ENCODE measurements at places on chromosomes 4 and X. TPM values are rescaled to one million over a fixed set of nuclear protein-coding genes. Genes with fewer than 3 reads are reported as not detected.

TEX13B gene
- not detected for total RNA-seq

LDB2 gene
- 26.5 TPM for total RNA-seq

HELT gene
- total RNA-seq, result not detected

PCDH7 gene
- 6.6 TPM for total RNA-seq

CXCL13 gene
- total RNA-seq, result not detected

TMEM47 gene
- 24.6 TPM for total RNA-seq

GRCh38 chr4:110623718-110624397 is 981 bp upstream of the PITX2 start:
- no peak for DNase-seq
- peaks cover 99% of the 10 kb centered on the region for H3K27me3 ChIP-seq
- no peak overlapping the region for H3K4me3 ChIP-seq
- no peaks in the 10 kb centered on the region for H3K36me3 ChIP-seq

DNA sequence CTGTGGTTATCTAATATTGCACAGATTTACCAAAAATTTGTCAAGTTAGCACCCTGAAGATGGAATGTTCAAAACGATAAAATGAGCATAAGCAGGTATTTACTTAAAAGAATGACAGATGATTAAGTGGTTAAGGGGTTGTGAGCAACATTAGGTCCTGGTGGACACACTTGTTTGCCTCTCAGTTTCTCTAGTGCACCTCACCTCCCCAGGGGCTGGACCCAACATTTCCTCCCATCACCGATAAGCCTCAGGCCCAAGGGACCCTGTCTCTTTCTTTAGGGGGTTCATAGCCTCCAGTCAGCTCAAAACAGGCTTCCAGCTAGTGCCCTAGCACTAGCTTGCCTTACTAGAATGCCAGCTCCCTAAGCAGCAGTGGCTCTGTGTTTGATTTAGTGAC is 88.0 kb downstream of the ATP11C start:
- no peak overlapping the region for H3K27ac ChIP-seq
- no peaks in the 10 kb centered on the region for H3K36me3 ChIP-seq
- H3K27me3 ChIP-seq, result no peaks in the 10 kb centered on the region
- no peak for DNase-seq
- H3K4me3 ChIP-seq, result no peak overlapping the region
- H3K4me1 ChIP-seq, result no peaks in the 10 kb centered on the region

DNA sequence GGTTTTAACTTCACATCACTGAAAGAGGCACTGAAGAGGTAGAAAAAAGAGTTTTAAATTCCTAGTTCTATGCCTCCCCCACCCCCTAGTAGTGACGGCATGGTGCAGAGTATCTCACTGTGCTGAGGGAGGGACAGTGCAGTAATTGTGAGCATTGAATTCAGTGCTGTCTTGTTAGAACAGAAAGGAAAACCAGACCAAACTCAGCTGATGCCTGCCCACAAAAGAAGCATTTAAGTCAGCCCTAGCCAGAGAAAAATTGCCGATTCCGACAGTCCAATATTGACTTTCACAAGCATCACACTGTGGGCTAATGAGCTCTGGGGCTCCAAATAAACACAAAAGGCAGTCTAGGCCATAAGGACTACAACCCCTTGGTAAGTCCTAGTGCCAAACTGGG is 417.7 kb downstream of the AR start:
- H3K27me3 ChIP-seq, result peaks cover 15% of the 10 kb centered on the region
- no peaks in the 10 kb centered on the region for H3K36me3 ChIP-seq
- H3K4me3 ChIP-seq, result no peak overlapping the region
- DNase-seq, result no peak
- H3K4me1 ChIP-seq, result no peaks in the 10 kb centered on the region
- H3K27ac ChIP-seq, result no peak overlapping the region

DNA sequence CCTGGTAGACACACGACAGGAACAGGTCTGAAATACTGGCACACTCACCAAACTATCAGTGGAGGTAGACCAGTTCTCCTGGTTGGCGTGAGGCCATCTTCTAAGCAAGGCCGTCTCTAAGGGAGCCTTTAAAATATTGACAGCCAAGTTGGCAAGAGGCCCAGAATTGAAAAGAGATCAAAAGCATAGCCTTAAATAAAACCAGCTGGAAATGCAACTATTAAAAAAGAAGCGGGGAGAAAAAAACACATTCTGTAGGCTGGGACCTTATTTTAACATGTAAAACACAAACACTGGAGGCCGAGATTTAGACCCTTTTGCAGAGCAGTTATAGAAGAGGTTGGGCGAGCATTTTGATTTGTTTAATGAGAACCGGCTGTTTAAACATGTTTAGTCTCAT is 233.0 kb upstream of the CLNK start:
- H3K4me3 ChIP-seq, result no peak overlapping the region
- H3K27ac ChIP-seq, result no peak overlapping the region

DNA sequence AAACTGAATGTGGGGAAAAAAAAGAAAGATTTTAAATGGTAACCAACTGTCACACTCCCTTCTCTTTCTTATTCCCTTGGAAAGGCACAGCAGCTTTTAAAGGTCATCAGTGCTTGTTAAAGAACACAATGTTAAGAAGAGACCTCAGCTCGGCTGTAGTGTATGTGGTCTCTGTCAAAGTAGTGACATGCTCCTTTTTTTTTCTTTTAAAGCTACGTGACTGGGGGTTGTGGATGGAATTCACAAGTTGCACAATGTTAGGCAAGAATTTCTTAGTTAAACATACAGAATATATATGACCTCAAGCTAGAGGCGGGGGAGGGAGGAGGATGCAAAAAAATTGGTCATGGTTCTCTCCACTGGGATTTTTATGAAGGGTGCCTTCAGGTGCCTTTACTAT is 45.6 kb downstream of the OCRL start:
- H3K36me3 ChIP-seq, result no peaks in the 10 kb centered on the region
- H3K27ac ChIP-seq, result no peak overlapping the region
- no peaks in the 10 kb centered on the region for H3K4me1 ChIP-seq
- H3K27me3 ChIP-seq, result no peaks in the 10 kb centered on the region
- no peak for DNase-seq
- no peak overlapping the region for H3K4me3 ChIP-seq

- no peak overlapping the region for H3K27ac ChIP-seq
- no peaks in the 10 kb centered on the region for H3K36me3 ChIP-seq
- H3K4me1 ChIP-seq, result no peaks in the 10 kb centered on the region
- H3K27me3 ChIP-seq, result no peaks in the 10 kb centered on the region
- H3K4me3 ChIP-seq, result no peak overlapping the region
- DNase-seq, result peak; percentile 55
Observed at GRCh38 chrX:15349046-15349445, 13.7 kb upstream of the PIGA start.

- H3K27me3 ChIP-seq, result no peaks in the 10 kb centered on the region
- H3K27ac ChIP-seq, result no peak overlapping the region
- H3K36me3 ChIP-seq, result no peaks in the 10 kb centered on the region
- peak overlapping the region; percentile 0 for H3K4me3 ChIP-seq
Observed at GRCh38 chrX:32448320-32448719, 763.0 kb downstream of the DMD start.

- no peak for DNase-seq
- H3K27ac ChIP-seq, result no peak overlapping the region
- H3K4me3 ChIP-seq, result no peak overlapping the region
- H3K27me3 ChIP-seq, result no peaks in the 10 kb centered on the region
- H3K36me3 ChIP-seq, result no peaks in the 10 kb centered on the region
- no peaks in the 10 kb centered on the region for H3K4me1 ChIP-seq
Observed at GRCh38 chr4:117326091-117326490, 240.7 kb upstream of the TRAM1L1 start.

DNA sequence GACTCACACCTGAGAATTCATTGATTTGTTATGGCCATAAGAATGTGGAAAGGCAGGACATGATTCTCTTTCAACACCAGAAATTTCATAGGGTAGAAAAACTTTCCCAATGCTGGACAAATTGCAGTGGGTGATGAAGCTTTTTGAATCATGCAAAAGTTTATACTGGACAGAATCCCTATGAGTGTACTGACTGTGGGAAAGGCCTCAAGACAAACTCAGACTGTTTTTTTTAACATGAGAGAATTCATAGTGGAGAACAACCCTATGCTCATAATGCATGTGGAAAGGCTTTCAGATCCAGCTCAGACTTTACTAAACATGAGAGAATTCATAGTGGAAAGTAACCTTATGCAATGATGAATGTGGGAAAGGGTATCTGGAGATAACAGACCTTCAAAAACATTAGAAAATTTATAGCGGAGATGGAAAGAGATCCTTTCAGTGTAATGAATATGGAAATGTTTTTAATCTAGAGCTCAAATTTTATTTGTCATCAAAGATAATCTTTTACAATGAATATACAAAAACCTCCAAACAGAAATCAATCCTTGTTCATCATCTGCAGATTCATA is 36.2 kb upstream of the MAGED1 start:
- no peak for DNase-seq
- no peak overlapping the region for H3K27ac ChIP-seq
- no peak overlapping the region for H3K4me3 ChIP-seq
- no peaks in the 10 kb centered on the region for H3K36me3 ChIP-seq
- no peaks in the 10 kb centered on the region for H3K4me1 ChIP-seq

DNA sequence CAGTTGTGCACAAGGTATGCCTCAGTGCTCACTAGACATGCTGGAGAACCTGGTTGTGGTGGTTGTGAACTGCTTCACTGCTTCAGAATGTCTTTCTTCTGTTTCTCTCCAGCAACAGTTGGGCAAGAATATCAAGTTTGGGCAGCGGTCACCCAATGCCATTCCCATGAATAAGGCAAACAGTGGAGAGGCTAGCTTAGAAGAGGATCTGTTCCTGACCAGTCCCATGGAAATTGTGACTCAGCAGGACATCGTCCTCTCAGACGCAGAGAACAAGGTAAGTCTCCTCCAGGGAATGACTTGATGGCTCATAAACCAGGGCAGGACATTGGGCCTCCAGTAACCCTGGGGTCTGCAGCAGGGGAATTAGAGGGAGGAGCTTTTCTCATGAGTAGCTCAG is 79.9 kb downstream of the AASDH start:
- no peaks in the 10 kb centered on the region for H3K4me1 ChIP-seq
- DNase-seq, result no peak
- H3K27me3 ChIP-seq, result no peaks in the 10 kb centered on the region
- H3K4me3 ChIP-seq, result no peak overlapping the region

- no peaks in the 10 kb centered on the region for H3K36me3 ChIP-seq
- H3K4me3 ChIP-seq, result no peak overlapping the region
- no peaks in the 10 kb centered on the region for H3K4me1 ChIP-seq
- H3K27ac ChIP-seq, result no peak overlapping the region
Observed at GRCh38 chr4:47801481-47802002, 36.3 kb downstream of the CORIN start.

GRCh38 chr4:20840648-20841190 is 140.5 kb downstream of the PACRGL start:
- no peaks in the 10 kb centered on the region for H3K4me1 ChIP-seq
- no peaks in the 10 kb centered on the region for H3K27me3 ChIP-seq
- H3K27ac ChIP-seq, result no peak overlapping the region
- no peak for DNase-seq
- H3K36me3 ChIP-seq, result no peaks in the 10 kb centered on the region

- no peaks in the 10 kb centered on the region for H3K27me3 ChIP-seq
- H3K4me3 ChIP-seq, result no peak overlapping the region
- DNase-seq, result no peak
- H3K4me1 ChIP-seq, result peaks cover 2% of the 10 kb centered on the region
Observed at GRCh38 chr4:11418610-11419009, 10.1 kb downstream of the HS3ST1 start.

DNA sequence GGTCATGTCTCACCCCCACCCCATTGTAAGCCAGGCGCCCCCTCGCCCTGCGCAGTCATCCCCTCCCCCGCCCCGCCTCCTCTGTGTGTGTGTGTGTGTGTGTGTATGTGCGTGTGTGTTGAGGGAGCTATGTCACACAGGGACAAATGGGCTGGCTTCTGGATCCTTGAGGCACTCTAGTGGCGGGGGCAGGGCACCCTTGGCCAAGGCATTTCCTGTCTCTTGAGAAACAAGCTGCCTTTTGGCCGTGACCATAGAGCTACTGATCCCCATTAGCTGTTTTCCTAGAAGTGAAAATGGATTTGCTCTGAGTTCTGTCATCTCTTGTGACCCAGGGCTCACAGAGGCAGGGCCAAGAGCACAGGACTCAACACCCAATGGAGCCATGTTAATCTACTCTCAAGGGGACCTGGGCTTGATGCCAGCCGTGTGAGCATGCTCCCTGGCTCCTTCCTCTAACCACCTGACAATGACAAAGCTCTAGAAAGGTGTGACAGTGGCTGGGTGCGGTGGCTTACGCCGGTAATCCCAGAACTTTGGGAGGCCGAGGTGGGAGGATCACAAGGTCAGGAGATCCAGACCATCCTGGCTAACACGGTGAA is 162.5 kb upstream of the BCOR start:
- H3K27ac ChIP-seq, result peak overlapping the region; percentile 36
- no peaks in the 10 kb centered on the region for H3K36me3 ChIP-seq
- DNase-seq, result peak; percentile 62
- H3K4me1 ChIP-seq, result peaks cover 16% of the 10 kb centered on the region
- H3K27me3 ChIP-seq, result no peaks in the 10 kb centered on the region
- no peak overlapping the region for H3K4me3 ChIP-seq

DNA sequence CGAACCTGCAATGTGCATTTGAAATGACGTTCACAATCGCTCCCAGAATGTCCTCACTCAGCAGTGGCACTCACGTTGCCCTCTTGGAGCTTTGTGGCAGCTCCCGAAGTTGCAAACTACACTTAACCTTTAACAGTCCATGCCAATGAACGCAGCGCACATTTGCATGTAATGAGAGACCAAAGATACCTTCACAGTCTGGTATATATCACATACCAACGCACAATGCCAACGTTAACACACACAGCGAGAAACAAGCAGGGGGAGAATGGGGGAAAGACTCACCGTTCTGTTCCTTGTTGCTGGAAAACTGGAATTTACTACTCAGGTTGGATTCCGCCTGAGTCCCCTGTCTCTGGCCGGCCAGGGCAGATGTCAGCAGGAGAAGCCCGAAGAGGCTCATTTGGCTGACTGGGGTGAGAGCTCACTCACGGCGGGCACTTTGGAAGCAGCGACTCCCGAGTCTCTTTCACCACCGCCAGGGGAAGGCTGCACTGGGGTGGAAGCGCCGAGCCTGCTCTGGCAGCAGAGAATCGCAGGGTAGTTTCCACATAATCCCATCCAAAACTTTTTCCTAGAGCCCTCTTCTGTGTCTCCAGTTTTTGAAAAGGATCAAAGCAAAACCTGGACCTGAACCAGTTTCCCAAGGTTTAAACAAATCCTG is 966 bp downstream of the PDGFC start:
- no peaks in the 10 kb centered on the region for H3K36me3 ChIP-seq
- H3K4me1 ChIP-seq, result peaks cover 7% of the 10 kb centered on the region
- peak; percentile 76 for DNase-seq
- no peaks in the 10 kb centered on the region for H3K27me3 ChIP-seq
- H3K4me3 ChIP-seq, result peak overlapping the region; percentile 62
